Right lung (tissue), 10 donors: ENCODE measurements at places on chromosomes 6 and 20. TPM values are rescaled to one million over a fixed set of nuclear protein-coding genes. Genes with fewer than 3 reads are reported as not detected.

DNA sequence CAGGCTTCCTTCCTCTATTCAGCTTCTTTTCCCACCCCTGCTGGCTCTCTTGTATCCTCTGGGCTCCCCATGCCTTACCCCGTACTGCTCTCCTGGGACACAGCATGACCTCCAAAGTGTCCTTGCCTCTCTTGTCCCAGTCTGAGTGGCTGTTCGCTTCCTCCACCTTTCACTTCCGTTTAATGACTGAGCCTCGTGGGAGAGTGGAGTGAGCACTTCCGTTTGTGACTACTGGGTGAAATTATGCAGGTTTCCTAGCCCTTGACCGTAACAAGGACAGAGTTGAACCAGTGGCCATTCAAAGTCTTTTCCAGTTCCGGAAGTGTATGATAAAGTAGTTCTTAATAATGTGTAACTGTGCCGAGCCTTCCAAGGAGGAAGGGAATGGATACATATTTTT lies 109.2 kb downstream of the ARID1B start:
- DNase-seq: no peak

DNA sequence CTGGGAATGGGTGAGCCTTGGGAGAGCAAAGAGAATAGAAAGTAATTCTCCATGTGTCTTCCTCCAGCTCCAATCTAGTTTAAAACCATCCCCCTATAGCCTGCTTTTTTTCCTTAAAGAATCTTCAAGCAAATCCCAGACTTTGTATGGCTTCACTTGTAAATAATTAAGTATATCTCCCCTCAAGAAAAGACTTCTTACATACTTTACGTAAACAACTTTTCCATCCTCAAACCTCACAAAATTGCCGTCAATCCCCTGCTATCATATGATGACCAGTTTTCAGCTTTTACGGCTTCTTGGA lies 88.5 kb upstream of the PHACTR3 start:
- no peak for DNase-seq

- no peak for DNase-seq
Observed at GRCh38 chr6:82264824-82265223, 17.3 kb upstream of the IBTK start.

The OR2H1 gene
- polyA plus RNA-seq: not detected

The KHDC1L gene
- 0.69 TPM for polyA plus RNA-seq
